Activated T-cell treated with anti-CD3 and anti-CD28 coated beads for 4 hours (primary cell): ENCODE measurements at places on chromosomes 6 and 20.

DNA sequence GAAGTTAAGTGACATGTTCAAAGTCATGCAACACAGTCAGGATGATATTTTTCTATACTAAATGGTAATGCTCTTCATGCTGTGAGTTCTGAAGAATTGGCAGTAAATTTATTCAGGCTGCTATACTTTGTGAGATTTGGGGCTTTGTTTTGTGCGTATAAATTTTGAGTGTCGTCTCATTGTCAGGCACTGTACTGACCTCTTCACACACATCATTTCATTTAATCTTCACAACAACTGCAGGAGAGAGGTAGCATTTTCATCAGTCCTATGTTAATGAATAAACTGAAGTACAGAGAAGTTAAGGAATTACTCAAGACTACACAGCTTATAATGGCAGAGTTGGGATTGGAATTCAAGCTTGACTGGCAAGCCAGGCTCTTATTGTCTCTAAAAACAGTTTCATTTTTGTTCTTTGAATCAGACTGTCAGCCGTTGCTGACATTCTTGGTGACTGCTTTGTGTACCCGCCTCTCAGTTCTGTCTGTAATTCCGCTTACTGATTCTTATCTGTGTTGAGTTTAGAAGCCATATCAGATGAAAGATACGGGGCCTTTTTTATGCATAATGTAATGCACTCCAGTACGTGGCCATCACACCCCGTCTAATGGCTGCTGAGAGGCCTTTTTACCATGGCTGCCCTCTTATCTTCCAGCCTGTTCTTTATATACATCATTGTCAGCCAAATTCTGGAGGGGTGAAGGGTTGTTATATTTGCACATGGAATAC is 274.9 kb downstream of the UTRN start:
- no peak for DNase-seq

DNA sequence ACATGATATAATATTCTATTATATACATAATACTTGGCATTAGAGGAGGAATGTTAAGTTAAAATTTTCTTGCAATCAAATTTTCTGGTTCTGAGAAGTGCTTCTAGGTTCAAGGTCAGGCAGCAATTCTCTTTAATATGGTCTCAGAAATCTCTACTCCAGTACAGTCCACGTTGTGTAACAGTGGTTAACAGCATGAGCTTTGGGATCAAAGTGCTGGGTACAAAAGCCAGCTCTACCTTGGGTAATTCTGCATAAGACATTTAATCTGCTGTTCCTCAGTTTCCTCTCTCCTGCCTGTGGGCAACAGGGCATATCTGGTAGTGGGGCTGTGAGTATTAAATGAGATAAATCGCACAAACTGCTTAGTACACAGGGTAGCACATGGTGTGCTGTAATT is 437.8 kb downstream of the CDC5L start:
- no peak for DNase-seq

DNA sequence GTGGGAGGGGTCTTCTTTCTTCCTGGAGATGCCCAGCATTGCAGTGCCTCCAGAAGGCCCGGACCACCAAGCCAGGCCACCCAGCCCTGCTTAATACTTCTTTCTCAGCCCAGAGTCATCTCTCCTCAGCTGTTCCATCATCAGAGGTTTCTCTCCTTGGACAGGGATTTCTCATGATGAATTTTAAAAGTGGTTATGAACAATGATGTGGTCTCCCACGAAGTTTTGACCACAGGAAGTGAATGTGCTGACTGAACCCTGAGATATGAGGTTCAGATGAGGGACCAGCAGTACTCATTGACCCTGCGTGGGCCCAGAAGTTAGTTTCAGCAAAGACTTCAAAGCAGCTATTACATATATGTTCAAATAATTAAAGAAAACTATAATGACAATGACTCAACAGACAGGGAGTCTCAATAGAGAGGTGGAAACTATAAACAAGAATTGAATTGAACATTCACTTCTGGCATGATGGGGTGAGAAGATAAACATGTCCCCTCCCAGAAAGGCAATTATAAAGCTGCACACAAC is 114.5 kb upstream of the SLC22A16 start:
- DNase-seq: no peak

GRCh38 chr6:7910654-7911344 is at the start of gene TXNDC5:
Gene TXNDC5, minus strand, starts transcription at chr6:7910788. Its CDS starts 12 bp downstream, at chr6:7910776.
- peak; percentile 62 for DNase-seq

DNA sequence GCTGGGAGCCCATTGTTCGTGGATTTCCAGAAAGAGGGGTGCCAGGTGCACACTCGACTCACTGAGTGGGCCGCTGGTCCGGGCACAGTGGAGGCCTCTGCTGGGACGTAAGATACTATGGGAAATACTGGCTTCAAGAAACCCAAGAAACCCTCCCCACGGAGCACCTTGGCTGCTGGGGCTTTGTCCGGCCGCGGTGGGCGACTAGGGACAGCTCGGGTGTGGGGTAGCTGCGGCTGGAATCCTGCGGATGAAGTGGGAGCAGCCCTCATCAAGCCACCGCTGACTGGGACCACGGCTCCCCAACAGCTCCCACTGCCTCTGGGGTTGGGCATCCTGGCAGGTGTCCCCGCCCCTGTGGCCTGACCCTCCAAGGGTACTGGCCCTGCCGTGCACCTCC is 69.5 kb upstream of the GATA5 start:
- DNase-seq: no peak

DNA sequence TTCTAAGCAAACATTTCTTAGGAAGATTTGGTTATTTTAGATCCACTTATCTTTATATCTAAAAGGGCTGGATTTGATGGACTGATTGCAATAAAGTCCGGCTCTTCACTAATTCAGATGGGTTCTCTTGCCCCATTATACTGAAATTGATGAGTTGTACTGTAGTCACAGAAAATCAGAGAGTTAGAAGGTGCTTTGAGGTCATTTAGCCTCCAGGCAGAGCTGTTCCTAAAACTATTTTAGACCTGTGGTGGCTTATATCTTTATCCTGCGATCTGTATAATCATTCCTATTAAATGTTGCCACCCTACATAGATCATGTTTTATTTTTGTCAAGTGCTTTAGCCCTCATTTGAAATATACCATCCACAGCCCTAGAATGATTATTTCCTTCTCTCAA is 61.3 kb upstream of the ATXN1 start:
- DNase-seq: no peak

- DNase-seq: no peak
Observed at GRCh38 chr20:58576603-58576970, 61.4 kb upstream of the APCDD1L start.

DNA sequence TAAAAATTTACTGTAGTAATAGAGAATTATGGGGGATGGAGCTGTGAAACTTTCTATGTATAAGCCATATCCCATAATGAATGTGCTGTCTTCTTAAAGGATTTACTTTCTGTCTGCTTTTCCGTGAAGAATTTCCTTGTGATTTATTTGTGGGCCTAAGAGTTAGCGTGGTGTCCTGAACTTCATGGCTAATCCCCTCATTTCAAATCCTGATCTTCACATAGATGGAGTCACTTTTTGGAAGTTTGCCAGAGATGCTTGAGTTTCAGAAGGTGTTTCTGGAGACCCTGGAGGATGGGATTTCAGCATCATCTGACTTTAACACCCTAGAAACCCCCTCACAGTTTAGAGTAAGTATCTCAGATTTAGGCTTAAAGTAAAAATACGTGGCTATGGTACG is 19.4 kb upstream of the CLDN20 start:
- no peak for DNase-seq

- peak; percentile 1 for DNase-seq
Observed at GRCh38 chr20:45629496-45630100, at the start of gene WFDC10A. Gene WFDC10A, plus strand, starts transcription at chr20:45629739. Its CDS starts 75 bp downstream, at chr20:45629814.

DNA sequence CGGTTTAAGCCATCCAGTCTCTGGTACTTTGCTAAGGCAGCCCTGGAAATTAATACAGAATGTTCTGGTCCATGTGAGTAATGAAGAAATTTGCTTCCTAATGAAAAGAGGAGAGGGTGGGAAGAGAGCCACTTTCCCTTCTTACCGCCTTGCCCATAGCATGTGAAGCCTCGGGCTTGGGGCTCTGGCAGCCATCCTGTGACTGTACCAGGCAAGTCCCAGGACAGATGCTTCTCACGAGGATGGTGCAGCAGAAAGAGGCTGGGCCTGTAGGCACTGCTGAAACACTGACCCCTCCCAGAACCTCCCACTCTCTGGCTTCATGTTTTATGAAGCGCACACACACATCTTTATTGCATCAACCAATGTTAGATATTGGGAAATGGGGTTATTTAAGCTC is 74.8 kb downstream of the IYD start:
- no peak for DNase-seq
